ENCODE measurements at places on chromosomes 2 and 18. TPM values are rescaled to one million over a fixed set of nuclear protein-coding genes. Genes with fewer than 3 reads are reported as not detected.

LONRF2 gene
- 0.15 TPM for total RNA-seq

CCBE1 gene
- 1.2 TPM for total RNA-seq

SCN9A gene
- 2.6 TPM for total RNA-seq

PLGLB1 gene
- not detected for total RNA-seq

HOXD9 gene
- total RNA-seq = 1.3 TPM

ANO7 gene
- 0.15 TPM for total RNA-seq

DSG2 gene
- under 0.01 TPM for total RNA-seq

SGO2 gene
- 14.1 TPM for total RNA-seq

NOSTRIN gene
- total RNA-seq = under 0.01 TPM

Data from epithelial cell of umbilical artery (primary cell).